ENCODE measurements at places on chromosomes 5 and 9.

DNA sequence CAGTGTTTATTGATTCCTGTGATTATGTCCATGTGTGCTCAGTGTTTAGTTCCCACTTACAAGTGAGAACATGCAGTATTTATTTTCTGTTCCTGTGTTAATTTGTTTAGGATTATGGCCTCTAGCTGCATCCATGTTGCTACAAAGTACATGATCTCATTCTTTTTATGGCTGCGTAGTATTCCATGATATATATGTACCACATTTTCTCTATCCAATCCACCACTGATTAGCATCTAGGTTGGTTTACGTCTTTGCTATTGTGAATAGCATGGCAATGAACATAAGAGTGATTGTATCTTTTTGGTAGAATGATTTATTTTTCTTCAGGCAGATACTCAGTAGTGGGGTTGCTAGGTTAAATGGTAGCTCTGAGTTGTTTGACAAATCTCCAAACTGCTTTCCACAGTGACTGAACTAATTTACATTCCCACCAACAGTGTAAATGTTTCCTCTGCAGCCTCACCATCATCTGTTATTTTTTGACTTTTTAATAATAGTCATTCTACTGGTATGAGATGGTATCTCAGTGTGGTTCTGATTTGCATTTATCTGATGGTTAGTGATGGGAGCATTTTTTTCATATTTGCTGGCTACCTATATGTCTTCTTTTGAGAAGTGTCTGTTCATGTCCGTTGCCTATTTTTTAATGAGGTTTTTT is 47.5 kb upstream of the ELL2 start:
- no peak for DNase-seq

- DNase-seq: peak; percentile 96
Measured at GRCh38 chr9:127187231-127187956, 65.0 kb upstream of the ANGPTL2 start.

GRCh38 chr5:66540078-66540477 is 56.1 kb upstream of the MAST4 start:
- DNase-seq: no peak

DNA sequence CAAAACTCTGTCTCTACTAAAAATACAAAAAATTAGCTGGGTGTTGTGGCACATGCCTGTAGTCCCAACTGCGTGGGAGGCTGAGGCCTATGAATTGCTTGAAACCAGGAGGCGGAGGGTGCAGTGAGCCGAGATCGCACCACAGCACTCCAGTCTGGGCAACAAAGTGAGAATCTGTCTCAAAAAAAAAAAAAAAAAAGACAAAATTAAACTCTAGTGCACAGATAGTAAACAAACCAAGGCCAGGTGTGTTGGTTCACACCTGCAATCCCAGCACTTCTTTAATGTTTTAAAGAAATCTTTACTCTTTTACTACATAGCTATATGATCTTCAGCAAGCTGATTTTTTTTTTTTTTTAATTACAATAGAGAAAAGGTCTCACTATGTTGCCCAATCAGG is 8.4 kb downstream of the ZCCHC10 start:
- DNase-seq: no peak

GRCh38 chr5:68287976-68288706 is 72.6 kb downstream of the PIK3R1 start:
- DNase-seq: no peak

- DNase-seq: no peak
Measured at GRCh38 chr9:592733-593132, 248.8 kb upstream of the DMRT1 start.

DNA sequence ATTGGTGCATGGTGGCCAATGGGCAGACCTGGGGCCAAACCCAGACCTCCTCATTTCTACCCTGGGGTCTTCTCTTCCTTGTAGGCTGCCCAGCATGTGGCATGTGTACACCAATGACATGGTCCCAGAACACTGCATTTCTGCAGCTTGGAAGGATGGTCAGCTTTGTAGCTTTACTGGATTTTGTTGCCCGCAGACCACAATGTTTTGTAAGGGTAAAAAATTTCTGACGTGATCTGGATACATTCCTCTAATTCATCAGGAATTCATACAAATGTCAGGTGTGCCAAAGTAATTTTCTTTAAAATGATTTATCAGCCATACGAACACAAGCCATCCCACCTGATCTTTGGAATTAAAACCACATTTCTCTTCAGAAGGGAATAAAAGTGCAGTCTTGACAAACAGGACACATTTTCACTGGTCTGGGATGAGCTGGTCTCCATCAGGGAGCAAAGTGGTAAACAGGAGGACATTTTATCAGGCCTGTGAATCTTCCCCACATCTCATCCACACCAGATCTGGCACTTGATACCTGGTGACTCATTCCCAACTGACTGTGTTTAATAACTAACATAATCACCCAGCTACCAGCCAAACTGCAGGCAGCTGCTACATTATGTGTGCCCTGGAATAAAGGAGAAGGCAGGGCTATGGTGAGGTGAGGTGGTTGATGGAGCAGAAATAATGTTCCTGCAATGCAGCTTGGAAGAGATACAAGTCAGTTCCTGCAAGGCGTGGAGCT is 103.9 kb downstream of the SPOCK1 start:
- DNase-seq: no peak

DNA sequence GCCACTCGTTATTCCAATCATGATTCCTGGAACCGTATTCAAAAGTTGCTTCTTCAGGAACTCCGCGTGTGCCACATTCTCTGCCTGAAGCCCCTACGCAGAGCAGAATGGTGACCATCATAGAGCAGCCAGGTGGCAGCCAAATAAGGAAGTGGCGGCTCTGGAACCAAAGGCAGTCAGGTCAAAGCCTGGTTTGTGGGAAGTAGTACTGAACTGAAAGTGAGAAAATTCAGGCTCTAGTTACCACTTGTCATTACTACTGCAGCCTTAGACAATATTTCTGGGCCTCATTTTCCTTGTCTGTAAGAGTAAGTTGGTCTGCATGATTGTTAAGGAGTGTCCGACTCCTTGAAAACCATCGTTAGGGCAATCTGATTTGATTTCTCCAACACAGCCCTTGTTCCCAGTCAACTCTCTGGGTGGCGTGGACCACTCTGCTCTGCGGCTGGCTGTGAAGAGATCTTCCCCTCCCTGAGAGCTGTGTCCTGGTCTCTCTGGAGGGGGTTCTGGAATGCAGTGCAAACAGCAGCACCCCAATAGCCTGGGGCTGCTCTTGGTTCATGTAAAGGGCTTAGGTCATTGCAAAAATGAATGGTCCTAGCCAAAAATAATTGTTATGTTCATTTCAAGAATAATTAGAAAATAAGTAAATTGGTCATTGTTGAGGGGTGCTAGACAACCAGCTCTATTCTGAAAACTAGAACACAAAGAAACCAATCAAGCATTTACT is 102.4 kb downstream of the MED27 start:
- no peak for DNase-seq

DNA sequence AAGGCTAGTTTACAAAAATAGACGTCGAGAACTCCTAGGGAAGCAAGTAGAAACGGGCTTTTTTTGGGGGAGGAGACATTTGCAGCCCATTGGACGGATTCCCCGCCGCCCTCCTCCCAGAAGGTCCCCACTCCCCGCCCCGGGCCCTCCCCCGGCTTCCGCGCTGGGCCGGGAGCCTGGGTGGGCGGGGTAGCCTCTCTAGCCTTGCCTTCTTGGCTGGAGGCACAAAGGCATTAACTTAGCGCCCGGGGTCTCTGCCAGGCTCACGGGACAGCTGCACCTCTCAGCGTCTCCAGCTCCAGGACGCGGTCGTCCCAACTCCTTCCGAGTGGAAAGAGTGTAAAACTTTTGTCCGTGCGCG is at the start of gene DMRTA1:
Gene DMRTA1 (plus strand): TSS at position 236 of the 361 bp plus-strand sequence. CDS start 242 bp downstream, outside the sequence.
- peak; percentile 45 for DNase-seq

- no peak for DNase-seq
Measured at GRCh38 chr5:83281176-83281575, 190.4 kb upstream of the VCAN start.

- DNase-seq: no peak
Measured at GRCh38 chr5:149210225-149210624, 61.4 kb upstream of the AFAP1L1 start.

GRCh38 chr9:17837965-17838364 is 259.1 kb downstream of the SH3GL2 start:
- DNase-seq: no peak

DNA sequence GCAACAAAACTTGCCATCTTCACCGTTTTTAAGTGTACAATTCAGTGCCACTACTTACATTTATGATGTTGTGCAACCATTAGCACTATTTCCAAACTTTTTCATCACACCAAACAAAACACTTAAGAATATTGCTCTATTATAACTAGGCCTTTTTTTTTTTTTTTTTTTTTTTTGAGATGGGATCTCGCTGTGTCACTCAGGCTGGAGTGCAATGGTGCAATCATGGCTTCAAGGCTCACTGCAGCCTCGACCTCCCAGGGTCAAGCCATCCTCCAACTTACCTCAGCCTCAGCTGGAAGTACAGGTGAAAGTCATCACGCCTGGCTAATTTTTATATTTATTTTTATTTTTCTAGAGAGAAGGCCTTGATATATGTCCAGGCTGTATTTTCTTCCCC is 22.3 kb upstream of the LMNB1 start:
- no peak for DNase-seq

- DNase-seq: no peak
Measured at GRCh38 chr5:14424011-14424685, 157.4 kb upstream of the OTULINL start.

DNA sequence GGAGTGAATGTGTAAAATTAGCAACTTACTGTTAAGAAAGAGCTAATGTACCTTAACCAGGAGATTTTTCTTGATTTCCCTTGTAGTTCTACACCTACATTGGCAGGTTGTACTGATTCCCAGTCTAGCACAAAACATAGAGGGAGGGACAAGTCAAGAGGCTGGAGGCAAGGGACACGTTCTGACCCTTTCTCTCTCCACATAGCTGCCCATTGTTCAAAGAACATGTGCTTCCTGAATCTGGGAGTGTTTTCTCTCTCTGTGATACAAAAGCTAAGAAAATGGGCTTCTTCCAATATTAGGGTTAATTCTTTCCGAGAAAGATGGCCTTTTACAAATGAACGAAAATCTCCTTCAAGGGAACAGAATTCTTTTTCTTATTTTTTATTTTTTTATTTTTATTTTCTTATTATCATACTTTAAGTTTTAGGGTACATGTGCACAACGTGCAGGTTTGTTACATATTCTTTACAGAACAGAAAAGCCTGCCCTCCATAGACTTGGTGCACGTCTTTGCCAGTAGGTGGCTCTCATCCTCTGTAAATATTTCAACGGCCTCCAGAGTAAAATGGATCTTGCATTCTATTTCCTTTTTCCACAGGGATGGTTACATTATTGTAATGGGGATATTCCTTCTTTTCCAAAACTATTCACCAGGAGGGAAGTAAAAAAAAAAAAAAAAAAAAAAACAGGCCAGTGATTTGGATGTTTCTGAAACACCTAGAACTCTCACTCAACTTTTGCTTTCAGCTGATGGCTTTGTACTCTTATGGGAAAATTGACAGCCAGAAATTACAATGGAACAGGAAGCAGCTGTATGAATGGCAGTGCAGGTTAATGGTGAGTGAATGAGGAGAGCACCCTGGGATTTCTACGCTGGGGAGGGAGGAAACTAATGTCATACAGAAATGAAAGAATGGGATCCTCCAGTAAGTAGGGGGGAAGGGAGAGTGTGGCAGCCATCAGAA is 13.1 kb upstream of the IFNA5 start:
- peak; percentile 21 for DNase-seq

- no peak for DNase-seq
Measured at GRCh38 chr5:65893749-65894430, 32.5 kb upstream of the ERBIN start.

- DNase-seq: no peak
Measured at GRCh38 chr9:69609156-69609555, 63.0 kb downstream of the APBA1 start.

- peak; percentile 15 for DNase-seq
Measured at GRCh38 chr9:113979343-113980127, 98.6 kb downstream of the AMBP start.

- DNase-seq: no peak
Measured at GRCh38 chr5:114185274-114185673, 176.6 kb upstream of the KCNN2 start.

- no peak for DNase-seq
Measured at GRCh38 chr5:124743602-124744169, 2.8 kb downstream of the ZNF608 start.

DNA sequence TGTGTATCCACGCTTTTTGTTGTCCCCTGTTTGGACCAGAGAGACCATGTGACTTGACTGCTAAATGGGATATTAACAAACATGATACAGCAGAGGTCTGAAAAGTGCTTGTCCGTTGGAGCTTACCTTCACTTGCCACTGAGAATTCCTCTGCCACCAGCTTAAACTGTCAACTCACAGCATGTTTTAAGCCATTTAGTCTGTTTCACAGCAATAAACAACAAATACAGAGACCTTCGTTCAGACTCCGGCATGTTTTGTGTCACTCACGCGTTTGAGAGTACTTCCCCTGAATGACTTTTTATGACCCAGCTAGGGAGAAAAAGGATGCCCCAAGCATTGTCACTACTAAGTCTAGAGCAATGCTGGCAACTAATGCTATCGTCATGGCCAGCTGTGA is 173.8 kb downstream of the PTPRD start:
- DNase-seq: no peak
